Left lobe of liver (tissue), 2 donors: ENCODE measurements at places on chromosomes 5 and 9.

- DNase-seq: no peak
Measured at GRCh38 chr5:172171118-172171517, 16.9 kb downstream of the STK10 start.

- no peak for DNase-seq
Measured at GRCh38 chr9:110815361-110815760, 146.8 kb downstream of the MUSK start.

GRCh38 chr5:66645039-66645438, 48.8 kb downstream of the MAST4 start:
- no peak for DNase-seq

DNA sequence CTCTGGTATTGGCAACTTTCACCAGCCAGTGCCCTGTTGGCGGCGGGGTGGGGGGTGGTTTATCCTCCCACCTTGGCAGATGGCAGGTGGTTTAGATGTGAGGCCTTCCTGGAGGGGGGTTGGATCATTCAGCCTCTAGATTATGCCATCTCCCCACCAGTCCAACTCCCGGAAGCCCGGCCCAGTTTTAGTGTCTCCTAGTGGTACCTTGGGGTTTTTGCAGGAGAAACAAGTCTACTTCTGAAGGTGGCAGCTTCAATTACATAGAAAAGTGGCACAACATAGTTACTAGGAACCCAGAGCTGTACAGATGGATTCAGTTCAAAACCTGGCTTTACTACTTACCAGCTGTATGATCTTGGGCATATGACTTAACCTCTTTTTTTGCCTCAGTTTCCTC, 11.3 kb downstream of the PRLR start:
- DNase-seq: no peak

- DNase-seq: peak; percentile 81
Measured at GRCh38 chr9:98118640-98119601, at the start of gene TRIM14. TRIM14 (minus strand) TSS chr9:98119222; CDS start chr9:98119188, 34 bp downstream.

- DNase-seq: no peak
Measured at GRCh38 chr5:14041528-14042192, 97.2 kb upstream of the DNAH5 start.

DNA sequence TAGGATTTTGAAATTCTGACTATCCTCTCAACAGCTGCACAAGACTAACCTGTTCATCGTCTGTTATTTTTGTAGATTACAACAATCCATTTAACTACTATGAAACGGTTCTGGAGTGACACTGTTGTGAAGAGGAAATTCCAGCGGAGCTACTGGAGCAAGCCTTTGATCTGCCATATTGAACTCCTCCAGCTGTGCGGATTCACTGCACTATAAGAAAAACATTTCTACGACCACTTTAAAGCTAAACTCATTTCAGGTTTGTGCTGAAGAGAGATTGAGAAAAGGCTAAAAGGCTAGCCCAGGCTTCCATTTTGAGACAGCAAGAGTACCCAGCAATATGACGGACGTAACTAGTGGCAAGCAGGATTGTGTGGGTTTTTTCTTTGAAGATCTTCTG, 104.9 kb upstream of the ANKH start:
- no peak for DNase-seq

GRCh38 chr5:142847898-142848790, 78.0 kb downstream of the ARHGAP26 start:
- DNase-seq: no peak

DNA sequence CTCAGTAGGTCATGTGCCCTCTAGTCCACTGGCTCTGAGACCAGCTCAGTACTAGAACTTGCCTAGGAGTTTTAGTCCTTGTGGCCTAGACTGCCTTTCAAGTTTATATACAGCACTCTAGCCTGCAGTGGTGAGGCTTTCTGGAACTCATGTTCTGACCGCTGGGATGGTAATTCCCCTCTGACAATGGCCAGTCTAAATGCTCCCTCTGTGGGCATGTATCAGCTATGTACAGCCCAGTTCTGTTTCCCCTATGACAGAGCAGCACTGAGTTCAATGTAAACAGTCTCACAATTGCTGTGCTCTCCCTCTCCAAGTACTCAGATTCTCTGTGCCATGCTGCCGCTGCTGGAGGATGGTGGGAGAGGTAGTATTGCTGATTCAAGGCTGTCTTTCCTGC, 68.6 kb upstream of the SLC27A6 start:
- no peak for DNase-seq

DNA sequence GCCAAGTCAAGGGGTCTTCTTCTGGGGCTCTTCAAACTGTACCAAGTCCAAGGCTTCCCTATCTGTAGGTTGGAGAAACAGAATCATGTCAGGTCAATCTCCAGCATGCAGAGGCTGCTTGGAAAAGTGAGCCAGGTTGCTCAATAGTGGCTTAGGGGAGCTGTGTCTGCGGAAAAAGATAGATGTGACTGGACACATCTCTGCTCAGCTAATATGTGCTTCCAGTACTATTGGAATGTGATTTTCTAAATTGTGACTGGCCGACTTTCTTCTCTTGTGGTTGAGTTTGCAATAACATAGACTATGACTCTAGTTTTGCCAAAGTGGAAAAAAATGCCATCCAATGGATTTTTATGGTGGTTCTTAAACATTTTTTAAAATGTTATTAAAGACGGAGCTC, 136.7 kb downstream of the BOD1 start:
- no peak for DNase-seq

GRCh38 chr9:36093384-36093783, 43.1 kb upstream of the GLIPR2 start:
- no peak for DNase-seq

DNA sequence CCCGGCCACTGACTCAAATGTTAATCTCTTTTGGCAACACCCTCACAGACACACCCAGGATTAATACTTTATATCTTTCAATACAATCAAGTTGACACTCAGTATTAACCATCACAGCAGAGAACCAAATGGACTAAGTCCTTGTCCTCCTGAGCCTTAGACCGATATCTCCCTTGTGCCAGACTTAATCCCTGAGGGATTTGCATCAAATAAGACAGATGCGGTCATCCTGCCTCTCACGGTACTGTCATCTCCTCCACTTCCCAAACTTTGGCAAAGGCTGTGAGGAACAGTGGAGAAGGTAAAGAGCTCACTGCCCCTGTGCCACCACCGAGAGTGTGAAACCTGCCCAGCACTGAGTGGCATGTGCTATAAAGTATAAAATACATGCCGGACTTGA, 6.5 kb upstream of the PRRC2B start:
- no peak for DNase-seq

GRCh38 chr5:109721741-109722140, 32.0 kb downstream of the MAN2A1 start:
- no peak for DNase-seq

GRCh38 chr5:107985144-107985543, 314.4 kb upstream of the EFNA5 start:
- no peak for DNase-seq

- no peak for DNase-seq
Measured at GRCh38 chr5:55620766-55621160, 86.0 kb upstream of the PLPP1 start.

GRCh38 chr5:373710-374602, 52.4 kb downstream of the AHRR start:
- peak; percentile 35 for DNase-seq

DNA sequence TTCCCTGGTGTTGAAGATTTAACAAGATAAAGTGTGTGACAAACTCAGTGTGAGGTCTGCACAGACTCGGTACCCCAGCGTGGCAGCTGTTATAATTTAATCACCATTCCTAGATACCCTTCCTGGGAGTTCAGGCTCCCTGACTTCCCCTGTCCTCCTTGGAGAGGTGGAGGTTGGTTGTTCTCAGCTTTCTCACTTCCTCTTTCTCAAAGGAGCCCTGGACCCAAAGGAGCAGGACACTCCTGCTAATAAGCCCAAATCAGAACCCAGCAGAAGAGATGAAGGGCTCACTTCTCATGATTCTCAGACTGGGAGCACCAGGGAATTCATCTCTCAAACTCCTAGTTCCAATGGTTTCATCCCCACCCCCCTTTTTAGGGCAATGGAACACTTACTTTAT, 58.2 kb downstream of the GTF3C4 start:
- DNase-seq: no peak

- DNase-seq: no peak
Measured at GRCh38 chr9:124537926-124538325, 30.7 kb upstream of the NR5A1 start.

- DNase-seq: no peak
Measured at GRCh38 chr5:90111364-90112032, 298.1 kb downstream of the CETN3 start.

DNA sequence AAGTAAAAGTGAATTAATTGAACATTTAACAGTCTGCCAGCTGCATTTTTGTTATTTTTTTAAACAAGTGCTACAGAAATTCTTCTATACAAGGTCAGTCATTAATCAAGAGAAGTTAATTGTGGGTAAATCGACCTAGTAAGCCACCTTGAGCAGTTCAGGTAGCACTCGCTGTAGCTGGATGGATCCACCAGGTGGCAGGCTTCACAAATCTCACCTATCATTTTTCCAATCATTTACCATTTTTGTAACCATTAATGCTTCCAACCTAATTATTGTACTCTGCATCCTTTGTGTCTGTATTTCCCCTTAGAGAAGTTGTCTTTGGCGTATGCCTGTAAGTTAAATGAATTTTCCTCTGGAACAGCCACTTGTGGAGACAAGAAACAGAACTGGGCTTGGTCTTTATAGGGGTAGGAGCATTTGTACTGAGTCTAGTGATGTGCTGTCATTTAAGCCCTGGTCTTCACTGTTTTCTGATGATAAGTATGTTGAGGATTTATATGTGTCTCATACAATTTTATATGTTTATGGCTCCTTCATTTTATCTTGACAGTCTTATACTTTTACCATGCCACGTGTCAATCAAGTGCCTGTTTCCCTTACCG, 39.5 kb downstream of the CD180 start:
- DNase-seq: no peak

DNA sequence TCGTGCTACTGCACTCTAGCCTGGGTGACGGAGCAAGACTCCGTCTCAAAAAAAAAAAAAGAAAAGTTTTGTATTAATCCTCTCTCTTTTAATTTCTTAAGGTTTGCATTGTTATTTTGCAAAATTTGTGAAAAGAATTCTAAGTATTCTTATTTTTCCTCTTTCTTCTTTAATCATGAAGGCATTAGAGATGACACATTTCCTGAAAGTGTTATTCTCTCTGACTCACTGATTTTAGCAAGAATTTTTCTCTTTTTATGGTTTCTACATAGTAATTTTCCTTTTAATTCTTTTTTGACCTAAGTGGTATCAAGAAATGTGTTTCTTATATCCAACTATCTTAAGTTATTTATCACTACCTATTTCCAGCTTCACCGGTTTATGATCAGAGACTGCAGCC, 78.0 kb downstream of the NSUN2 start:
- no peak for DNase-seq

- DNase-seq: no peak
Measured at GRCh38 chr5:80659106-80659505, 4.3 kb upstream of the DHFR start.

- DNase-seq: no peak
Measured at GRCh38 chr5:167578977-167579692, 712.3 kb upstream of the WWC1 start.

- DNase-seq: no peak
Measured at GRCh38 chr5:107389775-107390148, 281.0 kb downstream of the EFNA5 start.

- no peak for DNase-seq
Measured at GRCh38 chr9:115413304-115413703, 295.3 kb upstream of the TNC start.

DNA sequence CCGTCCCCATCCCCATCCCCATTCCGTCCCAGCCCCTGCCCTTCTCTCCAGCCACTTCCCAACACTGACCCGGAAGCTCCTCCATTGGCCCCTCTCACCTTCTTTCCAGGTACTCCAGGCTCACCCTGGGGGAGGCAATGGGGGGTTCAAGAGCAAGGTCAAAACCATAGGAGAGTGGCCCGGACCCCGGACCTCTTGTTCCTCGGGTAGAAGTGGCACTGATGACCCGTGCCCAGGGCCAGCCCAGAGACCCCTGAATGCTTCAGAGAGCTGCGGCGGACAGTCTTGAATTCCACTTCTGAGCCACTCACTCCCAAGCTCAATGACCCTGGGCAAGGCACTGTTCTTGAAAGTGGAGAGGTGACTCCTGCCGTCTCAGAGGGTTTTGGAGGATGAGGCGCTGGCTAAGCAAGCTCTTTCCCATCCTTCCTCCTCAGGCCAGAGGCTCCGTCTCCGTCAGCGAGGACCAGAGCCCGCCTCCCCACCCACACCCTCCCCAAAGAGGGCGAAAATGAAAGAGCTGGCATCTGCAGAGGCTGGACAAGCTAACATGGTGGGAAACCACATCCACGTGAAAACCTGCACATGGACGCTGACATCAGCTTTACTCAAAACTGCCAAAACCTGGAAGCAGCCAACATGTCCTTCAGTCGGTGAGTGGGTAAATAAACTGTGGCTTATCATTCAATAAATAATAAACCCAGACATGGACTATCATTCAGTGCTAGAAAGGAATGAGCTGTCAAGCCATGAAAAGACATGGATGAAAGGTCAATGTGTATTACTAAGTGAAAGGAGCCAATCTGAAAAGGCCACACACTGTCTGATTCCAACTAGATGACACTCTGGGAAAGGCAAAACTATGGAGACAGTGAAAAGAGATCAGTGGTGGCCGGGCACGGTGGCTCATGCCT, 27.3 kb upstream of the PHYKPL start:
- DNase-seq: no peak

GRCh38 chr9:130427326-130427725, 17.4 kb upstream of the ASS1 start:
- DNase-seq: no peak

GRCh38 chr9:72274916-72275315, 90.1 kb downstream of the ZFAND5 start:
- DNase-seq: no peak

- no peak for DNase-seq
Measured at GRCh38 chr5:54362992-54363625, 52.7 kb upstream of the ARL15 start.
